ENCODE measurements at places on chromosomes 4 and X. TPM values are rescaled to one million over a fixed set of nuclear protein-coding genes. Genes with fewer than 3 reads are reported as not detected.
A peak's percentile ranks its signal among the peaks of the same experiment; 100 is the strongest.

KLHL34 gene
- 0.13 TPM for total RNA-seq

KLB gene
- not detected for total RNA-seq

DNA sequence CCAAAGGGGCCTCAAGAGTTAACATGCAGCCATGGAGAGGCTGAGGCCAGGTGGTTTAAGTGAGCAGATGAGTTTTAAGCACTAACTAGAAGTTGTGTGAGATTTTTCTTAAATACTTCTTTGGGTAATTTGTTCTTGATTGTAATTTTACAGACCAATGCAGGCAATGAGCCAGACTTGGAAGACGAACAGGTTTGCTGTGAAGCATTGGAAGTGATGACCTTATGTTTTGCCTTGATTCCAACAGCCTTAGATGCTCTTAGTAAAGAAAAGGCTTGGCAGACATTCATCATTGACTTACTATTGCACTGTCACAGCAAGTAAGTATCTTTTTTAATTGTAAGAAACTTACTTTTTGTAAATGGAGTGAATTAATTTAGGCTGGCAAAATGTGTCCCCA is 103.9 kb downstream of the USP9X start:
- DNase-seq = no peak

INPP4B gene
- 23.4 TPM for total RNA-seq

DNA sequence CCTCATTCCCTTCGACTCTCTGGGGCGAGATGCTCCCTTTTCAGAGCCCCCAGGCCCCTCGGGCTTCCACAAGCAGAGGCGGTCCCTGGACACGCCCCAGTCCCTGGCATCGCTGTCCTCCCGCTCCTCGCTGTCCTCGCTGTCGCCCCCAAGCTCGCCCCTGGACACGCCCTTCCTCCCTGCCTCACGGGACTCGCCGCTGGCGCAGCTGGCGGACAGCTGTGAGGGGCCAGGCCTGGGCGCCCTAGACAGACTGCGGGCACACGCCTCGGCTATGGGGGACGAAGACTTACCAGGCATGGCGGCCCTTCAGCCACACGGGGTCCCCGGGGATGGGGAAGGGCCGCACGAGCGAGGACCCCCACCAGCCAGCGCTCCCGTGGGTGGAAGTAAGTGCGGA is 39.5 kb upstream of the CLCN4 start:
- DNase-seq = no peak

DNA sequence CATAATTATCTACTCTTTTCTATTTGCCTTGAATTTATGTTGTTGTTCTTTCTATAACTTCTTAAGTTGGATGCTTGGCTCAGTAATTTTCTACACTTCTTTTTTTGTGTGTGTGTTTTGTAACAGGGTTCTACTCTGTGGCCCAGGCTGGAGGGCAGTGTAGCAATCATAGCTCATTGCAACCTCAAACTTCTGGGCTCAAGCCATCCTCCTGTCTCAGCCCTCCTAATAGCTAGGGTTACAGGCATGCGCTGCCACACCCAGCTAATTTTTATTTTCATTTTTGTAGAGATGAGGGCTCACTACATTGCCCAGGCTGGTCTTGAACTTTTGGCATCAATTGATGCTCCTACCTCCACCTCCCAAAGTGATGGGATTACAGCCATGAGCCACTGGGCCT is 20.7 kb upstream of the UCHL1 start:
- peak; percentile 55 for DNase-seq

DNA sequence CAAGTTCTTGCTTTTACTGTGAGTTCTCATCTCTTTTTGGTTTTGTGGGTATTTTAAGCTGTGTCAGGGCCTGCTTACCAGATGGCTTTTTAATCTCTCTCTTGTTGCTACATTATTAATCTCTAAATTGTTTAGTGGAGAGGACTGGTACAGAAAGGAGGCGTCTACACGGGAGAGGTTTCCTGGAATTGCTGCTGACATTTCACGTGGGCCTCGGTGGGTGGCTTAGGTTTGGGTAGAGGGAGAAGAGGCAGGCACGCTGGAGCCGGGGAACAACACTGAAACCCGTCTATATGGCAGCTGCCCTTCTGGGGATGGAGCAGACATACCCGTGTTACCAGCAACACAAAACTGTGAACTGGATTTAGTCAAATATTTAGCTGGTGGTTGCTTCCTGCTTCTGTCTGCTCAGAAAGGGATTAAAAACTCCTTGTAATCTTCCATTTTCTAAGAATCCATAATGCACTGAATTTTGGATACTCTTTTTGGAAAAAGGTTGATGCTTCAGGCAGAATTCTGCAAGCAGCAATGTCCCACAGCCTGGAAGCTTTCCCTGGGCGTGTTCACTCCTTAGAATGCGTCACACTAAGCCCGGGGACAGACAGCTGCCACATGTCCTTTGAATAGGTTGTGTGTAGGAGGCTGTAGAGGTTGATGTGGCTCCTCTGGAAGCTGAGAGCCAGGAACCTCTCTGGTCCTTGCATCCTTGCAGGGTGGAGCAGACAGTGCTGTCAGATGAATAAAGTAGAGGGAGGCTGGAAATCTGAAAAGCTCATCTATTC is 199.8 kb upstream of the GATB start:
- no peak for DNase-seq

- DNase-seq = no peak
These were observed 348.7 kb upstream of the KLF3 start for GRCh38 chr4:38315286-38315685.

CTAG2 gene
- total RNA-seq = not detected

DNA sequence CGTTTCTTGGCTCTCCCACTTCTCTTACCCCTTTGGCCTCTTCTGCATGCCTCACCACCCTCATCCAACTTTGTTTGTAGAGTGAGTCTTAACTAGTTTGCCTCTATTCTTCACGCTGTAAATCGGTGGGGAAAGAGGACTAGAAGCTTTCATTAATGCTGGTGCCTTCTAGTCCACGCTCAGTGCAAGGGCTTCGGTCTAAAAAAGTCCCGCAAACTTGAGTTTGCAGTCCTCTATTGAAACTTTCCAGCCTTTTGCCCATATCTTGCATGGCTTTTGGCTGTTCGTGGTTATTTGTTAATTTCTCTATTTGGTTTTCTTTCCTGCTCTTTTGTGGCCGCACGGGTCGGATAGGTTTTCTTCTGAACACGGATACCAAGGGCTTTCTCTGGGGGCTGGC is 868 bp downstream of the DACH2 start:
- no peak for DNase-seq

DNA sequence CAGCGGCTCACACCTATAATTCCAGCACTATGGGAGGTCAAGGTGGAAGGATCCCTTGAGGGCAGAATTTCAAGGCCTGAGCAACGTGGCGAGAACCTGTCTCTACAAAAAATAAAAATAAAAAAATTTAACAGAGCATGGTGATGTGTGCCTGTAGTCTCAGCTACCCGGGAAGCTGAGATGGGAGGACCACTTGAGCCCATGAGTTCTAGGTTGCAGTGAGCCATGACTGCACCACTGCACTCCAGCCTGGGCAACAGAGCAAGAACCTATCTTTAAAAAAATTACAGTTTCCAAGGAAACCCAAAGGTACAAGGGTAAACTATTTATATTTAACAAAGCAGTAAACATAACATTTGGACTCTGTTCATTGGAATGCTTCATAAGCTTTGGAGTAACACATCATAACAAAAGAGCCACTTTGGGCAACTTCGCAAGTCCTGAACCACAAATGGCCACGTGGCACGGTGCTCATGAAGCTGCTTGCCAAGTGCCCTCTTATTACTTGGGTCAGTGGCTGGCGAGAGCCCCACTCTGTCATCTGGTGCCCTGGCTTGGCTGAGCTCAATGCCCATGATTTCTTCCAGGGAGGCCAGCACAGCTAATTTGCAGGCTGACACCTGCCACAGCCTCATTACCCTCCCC is 165.6 kb downstream of the SH3KBP1 start:
- no peak for DNase-seq

DNA sequence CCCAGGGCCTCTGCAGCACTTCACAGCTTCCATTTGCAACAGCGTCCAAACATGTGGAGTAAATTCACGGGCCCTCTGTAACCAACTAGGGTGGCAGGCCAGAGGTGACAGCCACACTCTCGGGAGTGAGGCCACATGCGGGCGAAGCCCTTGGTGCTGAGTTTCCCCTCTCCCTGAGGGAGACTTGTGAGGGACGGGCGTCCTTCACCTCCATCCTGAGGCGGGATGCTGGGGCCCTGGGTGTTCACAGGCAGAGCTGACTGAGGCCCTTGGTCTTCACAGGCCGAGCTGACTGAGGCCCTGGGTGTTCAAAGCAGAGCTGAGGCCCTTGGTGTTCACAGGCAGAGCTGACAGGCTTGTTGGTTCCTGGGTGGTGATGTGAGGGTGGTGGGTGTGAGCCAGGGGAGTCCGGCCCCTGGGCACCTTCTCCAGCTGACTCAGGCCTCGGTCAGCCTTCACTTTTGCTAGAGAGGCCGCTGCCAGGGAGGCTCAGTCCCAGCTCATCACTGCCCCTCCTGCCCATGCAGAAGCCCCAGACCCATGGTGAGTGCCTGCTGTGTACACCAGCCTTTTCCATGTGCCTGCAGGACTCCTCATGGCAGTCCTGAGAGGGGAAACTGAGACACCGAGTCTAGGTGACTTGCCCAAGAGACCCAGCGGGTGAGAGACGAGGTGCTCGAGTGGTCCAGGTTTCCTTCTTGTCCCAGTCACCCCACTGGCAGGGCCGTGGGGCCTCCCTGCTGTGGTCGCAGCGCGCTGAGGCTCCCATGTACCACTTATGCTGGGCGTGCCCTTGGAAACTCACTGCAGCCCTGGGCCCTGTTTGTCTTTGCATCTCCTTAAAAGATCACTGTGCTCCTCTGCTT is 8.5 kb downstream of the WFS1 start:
- DNase-seq = no peak

DNA sequence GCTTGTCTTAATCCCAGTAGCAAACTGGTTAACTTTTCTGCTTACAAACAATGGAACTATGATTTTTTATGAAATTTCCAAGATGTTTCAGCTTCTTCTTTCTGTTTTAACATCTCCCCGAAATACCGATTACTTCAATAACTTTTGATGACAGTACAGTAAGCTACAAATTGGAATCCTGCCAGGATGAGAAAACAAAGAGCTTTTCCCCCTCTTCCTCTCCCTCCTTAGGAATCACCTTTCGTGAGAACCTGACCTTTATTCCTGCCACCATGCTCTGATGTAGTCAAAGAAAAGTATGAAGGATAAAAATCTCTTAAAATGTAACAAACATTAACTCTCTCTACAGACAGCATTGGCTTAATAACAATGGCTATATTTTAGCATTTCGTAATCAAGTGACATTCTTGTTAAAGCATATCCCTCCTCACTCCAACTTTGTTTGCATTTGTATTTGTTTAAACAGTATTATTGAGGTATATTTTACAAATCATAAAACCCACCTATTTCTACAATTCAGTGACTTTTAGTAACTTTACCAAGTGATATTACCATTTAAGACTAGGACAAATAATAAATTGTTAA is 148.7 kb upstream of the NAP1L5 start:
- DNase-seq = no peak

GRCh38 chr4:184513802-184514120 is 39.4 kb upstream of the IRF2 start:
- DNase-seq = no peak

GRCh38 chrX:128518508-128518907 is 466.3 kb upstream of the ACTRT1 start:
- DNase-seq = no peak

ADH7 gene
- total RNA-seq = not detected

DNA sequence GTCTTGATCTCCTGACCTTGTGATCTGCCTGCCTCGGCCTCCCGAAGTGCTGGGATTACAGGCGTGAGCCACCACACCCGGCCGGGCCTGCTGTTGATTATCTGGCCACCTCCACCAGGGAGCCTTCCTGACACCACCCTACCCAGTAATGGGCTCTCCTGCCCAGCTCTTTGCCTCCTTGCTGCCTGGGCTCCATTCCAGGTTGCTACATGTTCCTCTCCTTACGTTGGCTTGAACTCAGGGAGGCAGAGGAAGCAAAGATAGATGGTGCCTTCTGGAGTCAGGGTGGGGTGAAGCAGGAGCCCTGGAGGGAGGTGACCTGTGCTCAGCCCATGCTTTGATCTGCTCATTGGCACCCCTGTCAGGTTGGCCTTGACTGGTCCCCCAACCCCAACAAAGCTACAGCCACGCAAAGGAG is 26.3 kb downstream of the FLNA start:
- no peak for DNase-seq

Measured in esophagus muscularis mucosa (tissue), 4 donors.